NCI-H2171 (cell line): ENCODE measurements at places on chromosomes 4 and X.
A peak's percentile ranks its signal among the peaks of the same experiment; 100 is the strongest.

DNA sequence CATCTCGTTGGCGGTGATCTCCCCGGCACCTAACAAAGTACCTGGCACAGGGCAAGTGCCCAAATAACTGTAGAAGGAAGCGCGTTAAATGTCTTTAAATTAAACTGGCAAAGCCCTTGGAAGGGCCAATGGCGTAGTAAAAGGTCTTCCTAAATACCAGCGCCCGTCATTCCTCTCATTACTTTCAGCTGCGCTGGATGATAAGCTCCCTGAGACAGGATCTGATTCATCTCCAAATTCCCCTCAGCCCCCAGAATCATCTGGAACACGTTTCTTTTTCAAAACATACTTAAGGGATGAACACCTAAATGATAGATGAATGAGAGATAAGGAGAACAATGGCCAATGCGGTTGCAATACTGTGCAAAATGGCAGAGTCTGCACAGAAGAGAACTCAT is 95.1 kb downstream of the AFAP1 start:
- no peak for DNase-seq

DNA sequence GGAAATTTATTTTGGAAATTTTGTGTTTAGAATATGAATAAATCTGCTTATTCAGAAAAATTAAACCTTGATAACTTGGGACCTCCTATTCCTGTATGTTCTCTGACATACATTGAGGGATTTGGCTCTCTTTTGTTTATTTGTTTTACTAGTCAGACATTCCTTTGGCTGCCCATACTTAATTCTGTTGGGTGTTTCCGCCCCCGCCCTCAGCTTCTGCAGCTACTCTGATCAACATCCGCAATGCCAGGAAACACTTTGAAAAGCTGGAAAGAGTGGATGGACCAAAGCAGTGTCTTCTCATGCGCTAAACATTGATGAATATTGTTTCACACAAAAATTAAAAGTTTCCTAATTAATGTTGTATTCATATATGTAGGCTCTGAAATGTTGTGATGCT is 40.5 kb downstream of the RRAGB start:
- DNase-seq: no peak

GRCh38 chr4:180455226-180455625 is 1788.0 kb upstream of the TENM3 start:
- DNase-seq: no peak

- no peak for DNase-seq
These were observed 103.9 kb upstream of the MAOA start for GRCh38 chrX:43552156-43552555.

DNA sequence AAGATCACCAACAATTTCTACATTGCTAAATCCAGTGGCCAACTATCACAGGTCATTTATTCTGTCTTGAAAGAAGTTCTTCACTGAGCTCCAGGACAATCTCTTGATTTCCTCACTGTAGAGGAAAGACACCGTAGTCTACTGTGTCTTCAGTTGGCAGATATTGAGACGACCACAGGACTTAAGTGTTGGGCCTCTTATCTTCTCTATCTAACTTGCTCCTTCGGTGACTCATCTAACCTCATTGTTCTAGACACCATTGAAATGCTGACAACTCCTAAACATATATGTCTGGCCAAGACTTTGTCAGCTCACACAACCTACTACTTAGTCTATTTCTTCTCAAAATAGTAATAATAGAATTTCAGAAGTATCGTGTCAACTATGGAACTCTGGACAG is 425.8 kb downstream of the ARAP2 start:
- no peak for DNase-seq

DNA sequence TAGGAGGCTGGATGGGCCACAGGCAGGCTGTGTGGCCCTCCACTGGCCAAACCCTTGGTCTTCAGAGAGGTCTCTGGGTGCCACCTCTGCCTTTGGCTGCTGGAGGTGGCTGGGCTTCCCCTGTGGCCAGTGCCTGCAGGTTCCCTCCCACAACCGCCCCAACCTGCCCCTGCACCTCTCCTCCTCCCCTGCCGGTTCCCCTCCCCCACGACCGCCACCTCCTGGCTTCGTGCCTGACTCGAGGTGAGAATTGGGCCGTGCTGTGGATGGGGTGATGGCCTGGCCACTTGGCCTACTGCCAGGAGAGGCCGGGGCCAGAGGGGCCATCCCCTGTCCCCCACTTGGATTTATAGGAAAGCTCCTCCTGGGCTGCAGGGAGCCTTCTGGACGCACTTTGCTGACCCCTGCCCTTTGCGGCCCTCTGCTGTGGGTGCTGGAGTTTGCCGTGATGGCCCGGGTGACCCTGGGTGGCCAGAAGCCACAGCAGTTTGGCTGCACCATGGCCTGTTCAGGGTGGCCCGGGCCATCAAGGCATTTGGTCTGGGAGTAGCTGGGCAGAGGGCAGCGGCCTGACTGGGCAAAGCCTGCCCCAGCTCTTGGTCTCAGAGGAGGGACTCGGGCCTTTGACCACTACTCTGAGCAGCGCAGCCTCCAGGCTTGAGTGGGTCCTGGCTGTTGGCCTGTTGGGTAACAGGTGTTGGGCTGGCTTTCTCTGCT is 3.8 kb downstream of the NAT8L start:
- no peak for DNase-seq

GRCh38 chrX:69031971-69032391 is 133.3 kb downstream of the PJA1 start:
- no peak for DNase-seq

DNA sequence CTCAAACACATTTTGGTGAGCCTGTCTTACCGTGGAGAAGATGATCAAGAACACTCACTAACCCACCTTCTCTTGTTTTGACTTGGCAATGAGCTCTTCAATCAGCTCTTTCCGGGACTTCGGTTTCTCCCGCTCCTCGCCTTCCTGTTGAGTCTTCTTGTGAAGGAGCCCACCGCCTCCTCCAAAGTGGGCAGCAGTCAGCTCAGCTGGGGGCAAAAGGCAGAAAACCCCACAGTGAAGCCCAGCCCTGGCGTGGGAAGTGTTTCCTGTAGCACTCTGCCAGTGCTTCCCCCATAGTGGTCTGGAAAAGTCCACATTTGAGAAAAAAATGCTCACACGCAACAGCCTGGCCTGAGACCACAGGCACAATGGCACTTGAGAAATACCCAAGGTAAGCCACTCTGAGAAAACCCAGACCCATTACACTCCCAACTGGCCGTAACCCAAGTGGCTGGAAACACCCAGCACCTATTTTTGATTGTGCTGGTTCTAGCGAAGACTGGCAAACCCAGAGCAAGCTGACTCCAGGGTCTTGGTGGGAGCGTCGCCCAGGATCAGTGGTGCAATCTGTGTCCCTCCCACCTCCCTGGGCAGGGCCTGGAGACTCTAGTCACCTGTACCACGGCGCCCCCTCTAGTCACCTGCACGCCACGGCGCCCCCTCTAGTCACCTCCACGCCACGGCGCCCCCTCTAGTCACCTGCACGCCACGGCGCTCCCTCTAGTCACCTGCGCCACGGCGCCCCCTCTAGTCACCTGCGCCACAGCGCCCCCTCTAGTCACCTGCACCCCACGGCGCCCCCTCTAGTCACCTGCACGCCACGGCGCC is 8.6 kb downstream of the NOP14 start:
- DNase-seq: no peak

DNA sequence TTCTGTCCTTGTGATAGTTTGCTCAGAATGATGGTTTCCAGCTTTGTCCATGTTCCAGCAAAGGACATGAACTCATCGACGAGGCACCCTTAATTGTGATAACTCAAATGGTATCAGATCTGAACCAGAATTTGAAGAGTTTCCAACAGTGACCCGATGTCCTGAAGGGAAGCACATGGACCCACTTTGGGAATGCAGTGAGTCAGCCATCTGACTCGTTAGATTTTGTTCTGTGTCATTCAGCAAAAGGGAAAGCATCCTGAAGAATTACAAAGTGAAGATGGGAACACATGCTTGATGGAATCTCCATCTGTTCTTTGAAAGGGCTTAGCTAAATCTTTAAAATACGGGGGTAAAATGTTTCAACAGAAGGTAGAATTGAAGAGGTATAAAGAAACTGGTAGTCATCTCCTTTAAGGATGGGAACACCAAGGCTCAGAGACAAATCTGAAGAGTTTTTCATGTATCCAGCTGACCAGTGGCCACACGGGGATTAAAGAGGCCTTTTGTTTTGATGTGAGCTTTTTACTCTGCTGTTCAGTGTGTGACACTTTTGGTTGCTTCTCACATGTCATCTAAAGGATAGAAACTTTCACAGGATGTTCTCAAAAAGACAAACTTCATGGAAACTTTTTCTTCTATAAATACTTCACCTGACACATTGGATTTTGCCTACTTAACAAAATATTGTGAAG is 393.8 kb downstream of the INPP4B start:
- DNase-seq: no peak

GRCh38 chr4:79413032-79413885 is 5.2 kb upstream of the GK2 start:
- DNase-seq: peak; percentile 72

DNA sequence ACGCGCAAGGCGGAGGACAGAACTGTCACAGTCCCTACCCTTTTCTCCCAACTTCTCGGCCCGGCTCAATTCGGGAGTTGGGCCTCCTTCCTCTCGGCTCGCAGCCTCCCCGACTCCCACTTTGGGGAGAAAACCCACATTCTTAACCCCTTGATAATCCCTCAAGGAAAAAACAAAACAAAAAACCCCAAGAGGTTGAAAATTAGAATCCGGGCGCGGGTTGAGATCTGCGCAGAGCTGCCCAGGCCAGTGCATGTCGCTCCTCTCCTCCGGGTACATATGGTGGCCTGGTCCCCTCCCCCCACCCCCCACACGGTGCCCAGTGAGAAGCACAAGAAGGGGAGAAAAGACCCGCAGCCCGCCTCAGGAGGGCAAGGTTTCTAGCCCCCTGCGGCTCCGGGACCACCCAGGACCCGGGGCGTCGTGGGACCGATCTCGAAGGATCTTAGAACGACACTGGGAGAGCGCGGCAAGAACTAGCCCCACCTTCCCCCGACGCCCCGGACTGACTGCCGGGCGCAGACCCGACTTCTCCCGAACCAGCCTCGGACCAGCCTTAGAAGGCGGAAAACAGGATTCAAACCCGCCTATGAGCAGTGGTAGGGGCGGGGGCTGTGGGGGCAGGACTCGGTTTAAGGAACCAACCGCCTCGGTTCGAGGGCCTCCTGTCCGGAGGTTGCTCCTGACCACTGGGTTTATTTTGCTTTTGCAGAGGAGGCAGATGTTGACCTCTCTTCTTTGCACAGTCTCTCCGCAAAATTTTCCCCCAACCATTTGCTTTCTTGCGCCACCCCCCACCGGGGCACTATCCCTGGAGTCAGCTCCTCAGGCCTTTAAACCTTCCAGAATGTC is 2.5 kb upstream of the PDGFRA start:
- DNase-seq: no peak

DNA sequence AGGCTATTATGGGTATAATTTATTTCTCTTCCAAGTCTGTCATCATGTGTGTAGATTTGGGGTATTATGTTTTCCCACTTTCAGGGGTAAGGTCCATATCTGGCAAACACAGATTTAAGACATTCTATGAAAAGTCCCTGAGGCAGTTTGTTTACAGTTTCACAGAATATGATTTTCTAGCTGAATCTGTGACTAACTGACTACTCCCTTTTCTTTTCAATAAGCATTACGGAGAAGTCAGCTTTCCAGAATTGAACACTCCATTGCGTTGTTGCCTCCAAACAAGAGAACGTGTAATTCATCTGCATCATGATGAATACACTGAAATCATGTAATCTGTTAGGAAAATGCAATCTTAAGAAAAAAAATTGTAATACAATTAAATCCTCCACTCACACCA is 226.7 kb upstream of the SFRP2 start:
- DNase-seq: no peak

DNA sequence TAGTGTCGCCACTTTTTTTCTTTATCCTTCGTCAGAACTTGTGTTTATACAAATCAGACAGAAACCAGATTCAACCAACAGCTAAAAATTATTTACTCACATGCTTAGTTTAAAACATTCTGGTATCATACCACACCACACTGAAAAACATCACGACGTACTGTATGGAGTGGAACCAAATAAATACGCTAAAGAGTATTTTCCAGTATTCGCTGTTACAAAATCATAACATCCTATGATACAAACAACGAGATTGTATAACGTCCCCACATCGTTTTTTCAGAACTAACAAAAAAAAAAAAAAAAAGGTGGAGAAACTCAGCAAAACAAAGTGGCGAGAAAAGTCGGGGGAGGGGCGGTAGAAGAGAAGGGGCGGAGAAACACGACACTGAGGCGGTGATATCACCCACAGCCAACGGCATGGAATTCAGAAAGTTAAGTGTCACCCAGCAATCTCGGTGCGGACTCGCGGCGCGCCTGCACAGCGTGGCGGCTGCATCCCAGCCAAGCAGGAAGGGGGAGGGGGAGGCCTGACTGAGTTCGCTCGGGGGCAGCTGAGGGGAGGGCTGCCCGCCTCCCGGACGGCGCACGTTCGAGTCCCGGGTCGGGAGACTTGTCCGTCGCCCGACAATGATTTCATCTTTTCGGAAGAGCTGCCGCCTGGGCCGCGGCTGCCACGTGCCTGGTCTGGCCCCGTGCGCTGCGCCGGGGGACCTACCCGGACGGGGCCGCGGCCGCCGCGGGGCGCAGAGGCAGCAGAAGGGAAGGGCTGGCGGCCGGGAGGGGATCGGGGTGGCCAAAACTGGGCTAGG is 920 bp downstream of the SETD7 start:
- peak; percentile 64 for DNase-seq

DNA sequence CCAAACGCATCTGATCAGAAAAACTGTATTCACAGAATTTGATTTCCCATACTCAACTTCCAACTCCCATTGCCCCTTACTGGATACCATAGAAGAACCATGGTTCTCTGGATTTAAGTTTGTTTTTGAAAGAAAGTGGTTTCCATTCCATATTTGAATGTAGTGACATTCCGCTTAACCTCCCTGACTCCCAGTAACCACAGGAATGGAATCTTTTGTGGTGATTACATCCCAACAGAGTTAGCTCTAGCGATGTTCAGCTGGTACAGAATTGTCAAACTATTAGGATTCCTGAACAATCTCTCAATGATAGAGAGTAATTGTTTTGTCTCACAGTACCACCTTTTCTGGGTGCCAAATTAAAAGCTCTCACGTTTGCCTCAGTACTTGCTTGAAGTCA is 1.7 kb downstream of the NUDT10 start:
- DNase-seq: no peak

DNA sequence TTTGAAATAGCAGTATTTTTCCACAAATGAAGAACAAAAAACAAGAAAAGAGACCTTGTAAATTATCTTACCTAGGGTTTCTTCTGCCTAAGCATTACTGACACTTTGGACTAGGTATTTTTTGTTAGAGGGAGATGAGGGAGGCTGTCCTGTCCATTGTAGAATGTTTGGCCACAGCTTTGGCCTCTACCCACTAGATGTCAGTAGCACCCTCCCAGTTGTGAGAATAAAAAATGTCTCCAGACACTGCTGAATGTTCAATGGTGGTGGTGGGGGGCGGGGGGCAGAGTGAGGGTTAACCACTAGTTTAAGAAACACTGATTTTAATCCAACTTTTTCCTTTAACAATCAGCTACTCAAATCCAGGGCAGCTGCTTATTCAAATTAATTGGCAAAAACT is 25.8 kb downstream of the OTUD4 start:
- DNase-seq: no peak
